NCI-H1092 (cell line): ENCODE measurements at places on chromosomes 1 and 21.

DNA sequence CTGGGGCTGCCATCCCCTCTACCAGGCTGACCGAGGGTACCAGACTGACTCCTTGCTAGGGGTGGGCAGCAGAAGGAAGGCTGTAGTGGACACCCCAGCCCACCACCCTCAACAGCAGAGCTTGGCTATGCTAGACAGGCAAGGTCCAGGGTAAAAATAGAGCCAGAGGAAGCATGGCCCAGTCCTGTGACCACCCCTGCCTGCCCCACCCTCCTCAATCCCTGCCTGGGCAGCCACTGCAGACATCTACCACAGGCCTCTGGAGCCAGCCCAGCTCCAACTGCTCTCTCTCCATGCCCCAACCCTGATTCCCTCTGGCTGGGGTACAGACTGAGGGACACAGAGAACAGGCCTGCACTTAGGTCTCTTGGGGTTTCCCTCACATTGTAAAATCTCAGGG lies 1.7 kb downstream of the S100A1 start:
- DNase-seq: no peak

- DNase-seq: no peak
Measured at GRCh38 chr1:54970901-54971300, 9.5 kb upstream of the TMEM61 start.

- no peak for DNase-seq
Measured at GRCh38 chr1:3707298-3707938, 44.8 kb upstream of the CCDC27 start.

GRCh38 chr1:48216313-48216712 lies 6.2 kb upstream of the SLC5A9 start:
- no peak for DNase-seq

GRCh38 chr1:58136387-58136786 lies 410.1 kb downstream of the OMA1 start:
- DNase-seq: no peak
